Suppressor macrophage treated with lipopolysaccharide for 4 hours (primary cell): ENCODE measurements at places on chromosomes 12 and 14.

GRCh38 chr12:118055865-118056773 lies 4.9 kb downstream of the WSB2 start:
- DNase-seq = no peak

DNA sequence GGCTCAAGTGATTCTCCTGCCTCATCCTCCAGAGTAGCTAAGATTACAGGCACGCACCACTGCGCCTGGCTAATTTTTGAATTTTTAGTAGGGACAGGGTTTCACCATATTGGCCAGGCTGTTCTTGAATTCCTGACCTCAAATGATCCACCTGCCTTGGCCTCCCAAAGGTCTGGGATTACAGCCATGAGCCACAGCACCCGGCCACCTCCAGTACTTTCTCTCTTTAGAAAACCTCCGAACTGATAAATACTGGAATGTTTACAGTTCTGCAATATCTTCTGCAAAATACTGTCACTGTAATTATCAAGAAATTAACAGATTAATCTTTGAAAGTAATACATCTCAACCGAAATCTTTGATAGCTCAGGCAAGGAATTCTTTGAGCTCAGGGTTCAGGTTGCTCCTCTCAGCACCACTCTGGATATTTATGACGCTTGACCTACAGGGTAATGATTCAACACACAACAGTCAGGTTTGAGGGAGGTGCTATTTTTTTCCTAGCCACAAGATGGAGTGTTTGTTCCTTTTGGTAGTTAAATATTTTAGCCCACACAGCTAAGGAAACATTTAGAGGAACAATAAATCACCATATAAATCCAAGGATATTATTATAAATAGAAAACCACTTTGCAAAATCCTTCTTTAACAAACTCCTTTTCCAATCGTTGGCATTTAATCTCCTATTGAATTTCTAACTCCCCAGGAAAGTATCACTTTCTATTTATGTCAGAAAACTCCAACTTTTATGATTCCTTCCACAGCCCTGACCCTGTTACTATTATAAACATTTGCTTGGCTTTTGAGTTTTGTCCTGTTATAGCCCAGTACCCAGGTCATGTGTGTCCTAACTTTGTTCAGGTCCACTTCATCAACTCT lies 48.6 kb upstream of the GTF2A1 start:
- DNase-seq = peak; percentile 79

- no peak for DNase-seq
These were observed 1245.6 kb upstream of the SEL1L start for GRCh38 chr14:82779301-82779700.

- DNase-seq = peak; percentile 69
These were observed 17.4 kb upstream of the GALNT16 start for GRCh38 chr14:69242311-69243224.

- DNase-seq = peak; percentile 35
These were observed 4.9 kb downstream of the PTGDR start for GRCh38 chr14:52272375-52272774.

GRCh38 chr14:69792887-69793421 lies 4.1 kb downstream of the SLC10A1 start:
- DNase-seq = no peak

- DNase-seq = peak; percentile 45
These were observed 50.7 kb upstream of the MAP1LC3B2 start for GRCh38 chr12:116508145-116509121.

- peak; percentile 29 for DNase-seq
These were observed 35.9 kb downstream of the TESC start for GRCh38 chr12:117063162-117063911.

- DNase-seq = no peak
These were observed 368.8 kb downstream of the SYT1 start for GRCh38 chr12:79233341-79233781.

DNA sequence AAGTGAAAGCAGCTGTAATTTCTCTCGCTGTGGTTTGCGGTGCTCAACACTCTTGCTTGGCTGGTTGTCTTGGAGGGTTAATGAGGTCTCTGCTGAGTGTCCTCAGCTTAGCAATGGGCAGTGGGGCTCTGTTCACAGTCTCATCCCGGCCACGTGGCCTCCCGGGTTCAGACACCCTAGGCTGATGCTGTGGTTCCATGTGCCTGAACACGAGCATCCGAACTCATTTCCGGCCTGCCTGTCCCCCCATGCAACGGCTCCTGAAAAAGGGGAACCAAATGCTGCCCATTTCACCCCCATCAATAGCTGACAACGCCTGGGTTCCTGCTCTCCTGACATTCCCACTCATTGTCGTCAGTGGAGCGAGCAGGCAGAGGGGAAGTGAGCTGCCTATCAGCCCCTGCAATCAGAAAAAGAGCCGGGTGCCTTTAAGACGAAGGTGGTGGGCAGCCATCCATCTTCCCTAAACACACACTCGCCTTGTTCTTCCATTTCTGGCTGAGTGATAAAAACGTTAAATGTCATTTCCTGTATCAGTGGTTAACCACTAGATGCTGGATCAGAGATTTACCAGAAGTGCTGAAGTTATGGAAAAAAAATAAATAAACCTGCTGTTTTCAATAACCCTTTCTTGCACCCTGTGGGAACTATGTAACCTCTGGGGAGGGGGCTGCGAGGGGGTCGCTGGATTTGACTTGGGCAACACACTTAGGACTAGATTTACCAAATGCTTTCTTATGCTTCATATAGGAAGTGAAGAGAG lies 60.3 kb upstream of the BCL2L14 start:
- peak; percentile 97 for DNase-seq

GRCh38 chr12:11652351-11653040 lies 3.0 kb downstream of the ETV6 start:
- peak; percentile 93 for DNase-seq

- peak; percentile 78 for DNase-seq
These were observed 1.0 kb downstream of the NCOR2 start for GRCh38 chr12:124566161-124566996.

- peak; percentile 16 for DNase-seq
These were observed 74.7 kb downstream of the DIO3 start for GRCh38 chr14:101635749-101636560.

GRCh38 chr14:90700933-90701776 lies 115.1 kb downstream of the TTC7B start:
- peak; percentile 28 for DNase-seq

DNA sequence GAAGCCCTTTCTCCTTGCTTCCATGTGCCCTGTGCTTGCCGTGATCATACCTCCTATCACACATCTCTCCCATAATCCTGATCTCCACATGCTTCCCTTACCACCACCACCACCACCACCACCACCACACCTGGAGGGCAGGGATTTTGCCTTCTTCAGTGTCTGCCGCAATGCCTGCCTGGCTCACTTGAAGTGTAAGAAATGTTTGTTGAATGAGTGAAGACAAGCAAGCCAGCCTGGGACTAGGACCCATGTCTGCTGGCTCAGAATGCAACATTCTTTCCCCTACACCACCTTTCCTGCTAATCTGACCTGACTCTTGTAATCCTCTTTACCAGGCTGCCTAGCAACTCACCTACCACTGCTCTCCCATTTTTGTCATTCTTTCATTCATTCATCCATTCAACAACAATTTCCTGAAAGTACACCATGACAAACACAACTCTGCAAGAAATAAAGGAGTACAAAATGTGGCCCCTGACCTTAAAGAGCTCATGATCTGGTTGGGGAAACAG lies 3.5 kb upstream of the NID2 start:
- no peak for DNase-seq

- peak; percentile 46 for DNase-seq
These were observed 86.7 kb downstream of the NCOR2 start for GRCh38 chr12:124480469-124481256.

DNA sequence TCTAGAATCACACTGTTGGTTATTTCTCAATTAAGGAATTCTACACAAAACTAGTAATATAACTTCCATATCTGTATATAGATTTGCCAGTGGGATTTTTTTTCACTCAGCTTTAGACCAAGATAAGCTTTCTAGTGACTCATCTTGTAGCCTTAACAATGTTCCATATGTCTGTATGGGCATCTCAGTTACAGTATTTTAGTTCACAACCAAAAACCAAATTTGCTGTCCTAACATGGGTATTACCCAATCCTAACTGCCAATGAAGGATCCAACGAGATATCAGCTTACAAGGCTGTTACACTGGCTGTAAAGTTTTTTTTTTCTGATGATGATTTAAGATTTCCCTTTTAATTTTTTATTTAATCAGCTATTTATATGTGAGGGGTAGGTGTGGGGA lies 31.5 kb upstream of the KRR1 start:
- no peak for DNase-seq

DNA sequence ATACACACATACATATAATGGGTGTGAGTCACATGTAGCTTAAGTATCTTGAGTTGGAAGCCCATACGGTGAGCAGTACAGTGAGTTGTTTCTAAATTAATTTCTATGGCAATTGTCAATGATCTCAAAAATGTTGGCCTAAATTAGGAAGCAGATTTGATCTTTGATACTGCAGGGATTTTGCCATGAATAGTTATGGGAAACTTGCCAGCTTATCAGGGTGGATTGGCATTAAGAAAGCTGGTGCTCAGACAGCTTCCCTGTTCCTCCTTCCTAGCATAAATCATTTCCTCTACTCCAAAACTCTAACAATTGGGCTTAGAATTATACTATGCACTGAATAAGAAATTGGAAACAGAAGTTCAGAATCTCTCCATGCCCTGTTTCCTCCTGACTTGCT lies 150.9 kb upstream of the FRMD6 start:
- no peak for DNase-seq

- no peak for DNase-seq
These were observed 528.2 kb downstream of the MED13L start for GRCh38 chr12:115749071-115749841.
